Muscle of back (tissue), 13 donors: ENCODE measurements at places on chromosomes 5 and 9.

- no peak for DNase-seq
Observed at GRCh38 chr9:4303006-4303405, 3.1 kb upstream of the GLIS3 start.

DNA sequence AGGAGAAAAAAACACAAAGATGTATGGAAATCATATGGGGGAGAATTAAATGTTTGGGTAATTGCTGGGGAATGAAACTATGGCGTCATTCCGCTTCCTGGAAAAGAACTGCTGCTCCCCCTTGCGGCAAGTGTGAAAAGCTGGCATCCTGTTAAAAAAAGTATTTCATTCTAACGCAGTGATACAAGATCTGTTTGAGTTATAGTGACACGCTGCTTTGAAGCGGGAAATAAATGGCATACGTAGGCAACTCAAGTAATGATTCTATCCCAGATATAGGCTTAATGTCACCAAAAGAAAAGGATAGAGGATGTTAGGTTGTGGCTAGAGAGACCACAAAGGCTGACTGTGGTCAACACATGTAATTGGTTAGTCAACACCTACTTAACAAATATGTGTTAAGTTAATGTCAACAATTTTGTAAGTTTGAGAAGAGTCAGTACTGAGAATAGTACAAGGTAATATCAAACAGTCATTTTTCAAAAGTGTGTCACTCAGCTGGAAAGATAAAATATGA lies 70.2 kb upstream of the ALDH1A1 start:
- DNase-seq, result peak; percentile 55

GRCh38 chr5:122421374-122422079 lies 109.5 kb downstream of the SNCAIP start:
- DNase-seq, result no peak

GRCh38 chr9:136119883-136120393 lies 1.3 kb upstream of the TMEM250 start:
- DNase-seq, result no peak

GRCh38 chr9:1129382-1129781 lies 79.2 kb downstream of the DMRT2 start:
- DNase-seq, result no peak

GRCh38 chr9:137167747-137168572 lies 1.9 kb downstream of the LRRC26 start:
- DNase-seq, result no peak

GRCh38 chr5:54024466-54024865 lies 285.9 kb downstream of the ARL15 start:
- DNase-seq, result no peak

DNA sequence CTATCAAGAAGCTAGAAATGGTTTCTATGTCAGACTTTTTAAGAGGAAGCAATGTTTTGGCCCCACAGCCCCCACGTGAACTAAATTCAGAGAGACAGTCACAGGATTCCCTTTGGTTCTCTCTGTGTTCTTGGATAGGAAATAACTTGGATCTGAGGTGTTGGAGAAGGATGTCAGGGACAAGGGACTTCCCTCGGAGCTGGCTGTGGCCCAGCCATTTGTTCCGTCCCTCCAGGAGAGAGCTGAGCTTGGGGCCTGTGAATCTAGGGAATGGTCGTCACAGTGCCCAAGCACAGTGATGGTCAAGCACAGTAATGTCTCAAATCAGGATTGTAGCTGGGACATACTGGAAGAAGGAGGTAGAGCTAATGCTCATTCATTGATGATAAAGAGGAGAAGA lies 2.0 kb downstream of the C7 start:
- no peak for DNase-seq

- DNase-seq, result no peak
Observed at GRCh38 chr9:20642045-20642444, 19.7 kb upstream of the MLLT3 start.

GRCh38 chr5:56328753-56329560 lies 95.8 kb upstream of the ANKRD55 start:
- DNase-seq, result no peak

- DNase-seq, result no peak
Observed at GRCh38 chr5:78260771-78261170, 33.7 kb downstream of the AP3B1 start.

GRCh38 chr9:80951675-80952074 lies 737.7 kb downstream of the TLE1 start:
- DNase-seq, result no peak

DNA sequence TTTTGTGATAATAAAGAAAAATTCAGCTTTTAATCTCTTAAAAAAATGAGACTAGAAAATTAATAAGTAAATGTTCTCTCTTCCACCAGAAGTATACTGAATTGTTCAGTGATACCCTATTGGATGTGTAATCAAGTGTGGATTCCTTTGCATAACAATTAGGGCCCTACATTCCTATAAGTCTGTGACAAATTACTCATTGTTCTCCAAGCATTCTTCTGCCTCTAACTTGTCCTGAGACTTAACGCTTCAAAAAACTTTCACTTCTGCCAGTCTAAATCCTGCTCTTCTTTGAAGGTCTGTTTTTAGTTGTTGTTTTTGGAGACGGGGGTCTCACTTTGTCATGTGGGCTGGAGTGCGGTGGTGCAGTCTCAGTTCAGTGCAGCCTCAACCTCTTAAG lies 9.2 kb upstream of the DDX46 start:
- no peak for DNase-seq

GRCh38 chr9:16708656-16709435 lies 161.6 kb downstream of the BNC2 start:
- no peak for DNase-seq

DNA sequence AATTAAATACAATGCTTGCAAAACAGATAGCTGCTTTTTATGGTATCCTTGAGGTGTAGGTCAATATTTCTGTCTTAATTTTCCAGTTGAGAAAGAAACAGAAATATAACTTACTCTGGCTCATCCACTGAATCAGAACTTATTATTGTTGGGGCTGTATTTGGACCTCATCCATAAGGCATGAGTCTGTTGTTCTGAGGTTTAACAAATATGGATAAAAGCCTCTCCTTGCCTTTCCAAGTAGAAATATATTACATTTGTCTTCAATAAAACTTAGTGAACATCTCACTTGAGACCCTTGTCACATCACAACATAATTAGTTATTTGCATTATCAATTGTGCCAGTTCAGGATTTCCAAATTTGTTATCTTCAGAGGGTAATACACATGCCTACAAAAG lies 525.8 kb downstream of the AGTPBP1 start:
- peak; percentile 67 for DNase-seq

DNA sequence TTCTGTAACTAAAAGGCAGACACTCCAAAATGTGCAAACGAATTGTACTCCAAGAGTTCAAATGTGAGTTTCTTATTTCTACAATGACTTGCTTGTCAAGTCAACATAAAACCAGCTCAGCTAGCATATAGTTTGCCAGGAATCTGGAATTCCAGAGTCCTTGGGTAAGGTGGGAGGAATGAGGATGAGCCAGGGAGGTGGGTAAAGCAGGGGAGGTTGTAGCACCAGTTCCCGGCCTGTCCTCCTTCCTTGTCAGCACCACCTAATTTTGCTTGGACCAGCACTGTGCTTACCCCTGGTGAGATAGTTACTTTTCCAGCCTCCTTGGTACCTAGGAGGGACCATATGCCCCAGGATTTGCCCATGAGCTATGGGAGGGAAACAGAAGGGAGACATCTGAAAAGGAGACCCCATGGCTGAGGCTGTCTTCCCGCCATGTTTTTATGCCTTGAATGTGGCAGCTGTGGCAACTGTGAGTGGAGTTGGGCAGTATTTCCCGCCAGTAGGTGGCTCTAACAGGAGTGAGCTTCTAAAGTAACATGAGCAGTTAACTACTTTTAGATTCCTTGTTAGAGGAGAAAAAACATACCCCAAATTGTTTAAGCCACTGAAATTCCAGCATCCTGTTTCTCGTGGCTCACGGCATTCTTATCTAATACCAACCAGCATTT lies 302.5 kb downstream of the TENT4A start:
- no peak for DNase-seq

- no peak for DNase-seq
Observed at GRCh38 chr9:12748016-12748415, 26.8 kb upstream of the LURAP1L start.

- no peak for DNase-seq
Observed at GRCh38 chr9:128770286-128771030, 1.3 kb downstream of the ZER1 start.

DNA sequence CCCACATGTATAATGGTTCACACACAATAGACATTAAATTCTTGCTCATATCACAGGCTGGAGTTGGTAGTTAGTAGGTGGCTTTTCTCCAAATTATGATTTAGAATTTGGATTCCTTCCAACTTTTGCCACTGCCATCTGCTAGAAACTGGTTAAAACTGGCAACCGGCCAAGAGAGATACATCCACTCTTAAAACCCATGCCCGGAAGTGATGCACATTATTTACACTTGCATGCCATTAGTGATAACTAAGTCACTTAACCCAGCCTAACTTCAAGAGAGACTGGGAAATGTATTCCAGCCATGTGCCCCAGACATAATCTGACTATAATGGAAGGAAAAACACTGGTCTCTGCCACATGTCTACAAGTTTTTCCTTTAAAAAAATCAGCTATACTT lies 395.7 kb upstream of the SEMA6A start:
- DNase-seq, result peak; percentile 30

GRCh38 chr9:129252937-129253802 lies 75.1 kb upstream of the IER5L start:
- no peak for DNase-seq

DNA sequence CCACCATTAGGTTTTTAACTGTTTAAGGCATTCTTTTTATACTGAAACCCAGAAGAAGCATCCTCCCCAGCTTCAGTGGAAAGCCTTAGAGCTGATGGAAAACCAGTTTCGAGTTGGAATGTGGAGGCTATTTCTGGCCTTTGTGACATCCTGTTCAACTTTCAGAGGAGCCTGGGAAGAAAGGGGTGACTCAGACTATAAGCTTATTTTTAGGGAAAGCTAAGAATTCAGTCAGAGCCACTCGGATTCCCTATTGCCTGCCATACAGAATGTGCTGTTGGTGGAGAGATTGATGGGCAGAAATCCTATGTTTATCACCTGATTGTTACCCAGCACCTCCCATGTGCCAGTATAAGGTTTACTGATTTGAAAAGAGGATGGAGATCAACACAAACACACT lies 19.8 kb downstream of the PALM2AKAP2 start:
- no peak for DNase-seq

DNA sequence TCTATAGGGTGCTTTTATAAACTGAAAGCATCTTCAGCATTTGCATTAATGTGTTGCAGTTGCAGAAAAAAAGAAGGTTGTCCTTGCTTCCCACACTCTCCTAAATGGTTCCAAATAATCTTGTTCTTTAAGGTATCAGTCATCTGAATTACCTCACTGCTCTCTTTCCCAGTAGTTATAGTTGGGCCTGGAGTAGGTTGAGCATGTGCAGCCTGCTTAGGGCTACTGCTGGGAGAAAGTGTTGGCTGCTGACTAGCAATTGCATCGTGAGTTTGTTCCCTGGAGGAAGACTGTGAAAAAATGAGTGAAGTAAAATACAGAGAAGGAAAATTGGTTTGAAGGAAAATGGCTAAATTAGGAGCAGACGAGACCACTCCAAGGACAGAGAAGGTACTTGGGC lies 74.5 kb downstream of the PRR16 start:
- DNase-seq, result no peak

- no peak for DNase-seq
Observed at GRCh38 chr5:131534974-131535373, 100.1 kb downstream of the RAPGEF6 start.

- DNase-seq, result no peak
Observed at GRCh38 chr5:96817506-96817905, 9.8 kb upstream of the ERAP1 start.

- no peak for DNase-seq
Observed at GRCh38 chr5:102483736-102484135, 15.1 kb downstream of the SLCO6A1 start.

DNA sequence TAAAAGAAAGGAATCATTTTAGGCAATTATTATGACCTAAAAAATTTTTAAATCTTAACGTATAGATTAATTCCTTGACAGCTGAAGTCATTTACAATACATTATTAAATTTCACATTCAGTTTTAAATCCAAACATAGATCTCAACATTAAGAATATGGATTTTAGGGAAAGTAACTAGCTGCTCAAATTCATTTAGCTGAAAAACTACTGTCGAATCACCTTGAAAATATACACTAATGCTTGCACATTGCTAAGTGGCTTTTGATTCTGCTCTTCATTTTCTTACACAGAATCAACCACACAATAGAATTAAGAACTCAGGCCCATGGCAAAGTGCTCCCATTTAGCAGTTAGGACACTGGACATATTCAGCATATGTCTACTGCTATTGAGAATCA lies 454.2 kb downstream of the RAB3C start:
- DNase-seq, result no peak

GRCh38 chr9:31608416-31608815 lies 776.0 kb upstream of the ACO1 start:
- DNase-seq, result peak; percentile 16

GRCh38 chr9:87865626-87866025 lies 17.1 kb upstream of the SPATA31E1 start:
- DNase-seq, result no peak

- peak; percentile 22 for DNase-seq
Observed at GRCh38 chr5:60248901-60249300, 355.4 kb upstream of the PDE4D start.

GRCh38 chr9:110427497-110428104 lies 89.9 kb upstream of the TXNDC8 start:
- peak; percentile 28 for DNase-seq

DNA sequence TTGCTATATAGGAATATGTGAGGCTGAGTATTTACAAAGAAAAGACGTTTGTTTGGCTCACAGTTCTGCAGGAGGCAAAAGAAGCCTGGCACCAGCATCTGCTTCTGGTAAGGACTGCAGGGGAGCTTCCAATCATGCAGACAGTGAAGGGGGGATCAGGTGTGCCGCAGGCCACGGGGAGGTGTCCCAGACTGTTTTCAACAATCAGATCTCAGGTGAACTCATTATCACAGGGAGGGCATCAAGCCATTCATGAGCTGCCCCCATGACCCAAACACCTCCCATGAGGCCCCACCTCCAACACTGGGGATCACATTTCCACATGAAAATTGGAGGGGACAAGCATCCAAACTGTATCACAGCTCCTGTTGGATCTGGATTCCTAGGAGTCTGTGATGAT lies 30.4 kb upstream of the TRIM14 start:
- no peak for DNase-seq

DNA sequence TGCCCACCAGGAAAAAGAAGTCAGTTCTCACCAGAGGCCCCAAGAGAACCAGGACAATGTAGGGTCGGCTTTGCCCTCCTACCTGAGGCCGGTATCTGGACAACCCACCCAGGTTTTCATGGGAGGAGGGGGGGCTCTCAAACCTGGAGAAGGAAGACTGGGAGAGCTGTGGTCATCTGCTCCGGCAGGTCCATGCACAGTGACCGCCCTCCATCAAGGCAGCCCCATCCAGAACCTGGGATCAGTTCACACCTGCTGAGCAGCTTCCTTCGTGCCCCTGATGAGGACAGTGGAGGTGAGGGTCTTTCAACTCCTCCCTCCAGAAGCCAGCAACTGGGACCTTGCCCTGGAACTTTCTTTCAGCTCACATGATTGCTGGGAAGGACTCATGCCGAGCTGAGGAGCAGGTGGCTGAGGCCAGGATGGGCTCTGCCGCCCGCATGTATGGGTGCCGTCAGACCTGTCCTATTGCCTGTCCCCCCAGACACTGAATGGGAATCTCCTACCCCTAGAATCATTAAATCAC lies 20.8 kb upstream of the FIBCD1 start:
- no peak for DNase-seq

- DNase-seq, result no peak
Observed at GRCh38 chr5:71011194-71011792, 13.8 kb downstream of the NAIP start.
